Muscle of arm (tissue), 14 donors: ENCODE measurements at places on chromosomes 2 and 18. TPM values are rescaled to one million over a fixed set of nuclear protein-coding genes. Genes with fewer than 3 reads are reported as not detected.

GRCh38 chr2:160050147-160050546, 12.3 kb downstream of the PLA2R1 start:
- no peak for DNase-seq

- DNase-seq = no peak
These were observed 10.0 kb downstream of the DBI start for GRCh38 chr2:119376810-119377209.

The SNED1 gene
- polyA plus RNA-seq = 7.1 TPM

The SERPINB12 gene
- 1.2 TPM for polyA plus RNA-seq

The NCOA1 gene
- 114 TPM for polyA plus RNA-seq

The KIF3C gene
- polyA plus RNA-seq = 5.9 TPM

The HOXD10 gene
- 0.42 TPM for polyA plus RNA-seq

- DNase-seq = no peak
These were observed 629.6 kb downstream of the ARHGAP15 start for GRCh38 chr2:143758629-143759330.

The CARF gene
- polyA plus RNA-seq = 18.2 TPM

- DNase-seq = no peak
These were observed 107.9 kb downstream of the DPP10 start for GRCh38 chr2:114550364-114550763.

GRCh38 chr2:209629597-209629996, 142.0 kb upstream of the UNC80 start:
- no peak for DNase-seq

The ARHGEF4 gene
- not detected for polyA plus RNA-seq

GRCh38 chr18:65704046-65704445, 46.8 kb upstream of the CDH7 start:
- no peak for DNase-seq

GRCh38 chr2:98394595-98395153, 48.4 kb downstream of the CNGA3 start:
- DNase-seq = no peak

The ANKRD53 gene
- 0.71 TPM for polyA plus RNA-seq

DNA sequence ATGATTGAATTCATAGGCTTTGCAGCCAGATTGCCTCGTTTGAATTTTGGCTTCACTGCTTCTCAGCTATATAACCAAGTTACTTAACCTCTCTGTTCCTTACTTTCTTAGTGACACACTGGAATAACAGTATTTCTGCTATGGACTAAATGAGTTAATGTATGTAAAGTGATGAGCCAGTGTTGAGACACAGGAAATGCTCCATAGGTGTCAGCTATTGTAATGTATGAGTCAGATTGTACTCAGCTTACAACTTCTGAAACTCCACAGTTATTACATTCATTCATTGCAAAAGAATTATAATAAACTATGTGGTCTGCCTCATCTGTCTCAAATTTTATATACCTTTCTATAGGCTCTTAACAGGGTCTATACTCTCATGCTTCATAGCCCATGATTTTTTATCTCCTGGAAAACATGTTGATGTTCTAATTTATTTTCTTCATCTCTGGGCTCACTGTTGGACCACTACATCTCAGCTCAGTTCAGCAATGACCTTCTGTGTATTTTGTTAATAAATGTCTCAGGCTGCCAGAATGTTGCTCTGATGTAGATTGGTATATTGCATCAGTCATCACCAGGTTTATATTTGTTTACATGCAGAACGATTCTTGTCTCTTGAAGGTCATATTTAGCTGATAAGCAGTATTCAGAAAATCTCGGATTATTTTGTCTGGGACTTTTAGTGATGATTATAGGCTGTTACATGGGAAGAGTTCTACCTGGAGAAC, 76.2 kb downstream of the MAP3K20 start:
- DNase-seq = no peak

DNA sequence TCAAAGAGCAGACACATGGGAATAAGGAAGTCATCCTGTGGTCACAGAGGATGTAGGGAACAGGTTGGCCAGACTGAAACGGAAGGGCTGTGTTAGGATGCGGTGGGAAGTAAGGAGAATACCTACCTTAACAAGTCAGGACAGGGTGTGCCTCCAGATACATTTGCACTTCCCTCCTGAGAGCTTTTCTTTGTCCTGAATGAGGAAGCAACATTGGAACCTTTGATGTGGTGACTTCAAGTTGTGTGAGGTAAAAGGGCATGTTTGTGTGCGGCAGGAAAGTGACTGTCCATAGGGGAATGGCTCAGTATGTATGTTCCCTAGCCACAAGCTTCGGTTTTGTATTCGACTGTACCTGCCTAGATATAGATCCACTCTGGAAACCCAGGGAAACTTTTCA, 24.9 kb upstream of the LRRTM1 start:
- DNase-seq = no peak

DNA sequence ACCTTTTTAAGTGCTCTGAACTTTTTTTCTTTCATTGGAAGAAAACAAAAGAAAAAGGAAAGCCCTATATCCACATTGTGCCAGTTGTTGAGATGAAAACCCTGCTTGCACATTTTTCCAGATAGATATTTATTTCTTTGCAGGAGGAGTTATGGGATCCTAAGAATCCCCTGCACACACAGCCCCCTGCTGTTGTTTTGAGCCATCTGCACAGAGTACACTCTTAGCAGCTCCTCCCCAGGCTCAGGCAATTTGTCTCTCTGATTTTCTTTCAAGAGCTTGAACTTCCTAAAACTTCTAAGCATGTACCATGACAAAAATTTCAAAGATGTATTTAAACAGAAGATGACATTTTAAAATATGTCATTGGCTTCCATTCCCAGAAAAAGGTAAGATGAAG, 436.9 kb downstream of the METTL4 start:
- DNase-seq = no peak

DNA sequence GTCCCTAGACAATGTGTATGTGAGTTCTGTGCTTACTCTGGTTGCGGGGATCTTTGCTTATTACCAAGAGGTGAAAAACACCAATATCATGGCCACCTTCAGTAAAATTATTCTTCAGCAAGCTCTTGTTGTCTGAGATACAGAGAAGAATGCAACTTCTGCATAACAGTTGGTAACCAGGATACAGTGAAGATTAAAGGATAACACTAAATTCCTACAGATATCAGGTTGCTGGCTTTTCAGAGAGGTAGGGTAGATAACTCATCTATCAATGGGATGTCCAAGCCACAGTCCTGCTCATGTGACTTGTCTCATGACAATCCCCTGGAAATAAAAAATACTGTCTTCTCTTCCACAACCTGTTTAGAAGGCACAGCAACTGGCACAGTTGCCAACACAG, 308.5 kb downstream of the TNS1 start:
- no peak for DNase-seq

DNA sequence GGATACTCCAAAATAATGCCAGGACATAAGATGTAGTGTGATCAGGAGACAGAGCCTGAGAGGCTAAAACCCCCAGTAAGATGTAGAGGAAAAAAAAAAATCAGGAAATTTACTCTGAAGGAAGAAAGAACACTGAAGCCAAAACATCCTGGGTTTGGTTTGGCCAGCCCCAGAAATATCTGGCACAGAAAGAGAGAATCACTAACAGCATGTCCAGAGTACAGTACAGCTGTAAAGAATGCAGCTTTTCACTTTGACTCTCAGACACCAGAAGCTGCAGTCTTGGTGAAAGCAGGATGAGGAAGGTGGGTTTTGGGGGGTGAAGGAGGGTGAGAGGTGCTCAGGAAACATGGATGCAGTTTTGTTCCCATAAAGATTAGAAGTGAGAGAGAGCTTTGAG, 1577.7 kb upstream of the ACVR2A start:
- no peak for DNase-seq

DNA sequence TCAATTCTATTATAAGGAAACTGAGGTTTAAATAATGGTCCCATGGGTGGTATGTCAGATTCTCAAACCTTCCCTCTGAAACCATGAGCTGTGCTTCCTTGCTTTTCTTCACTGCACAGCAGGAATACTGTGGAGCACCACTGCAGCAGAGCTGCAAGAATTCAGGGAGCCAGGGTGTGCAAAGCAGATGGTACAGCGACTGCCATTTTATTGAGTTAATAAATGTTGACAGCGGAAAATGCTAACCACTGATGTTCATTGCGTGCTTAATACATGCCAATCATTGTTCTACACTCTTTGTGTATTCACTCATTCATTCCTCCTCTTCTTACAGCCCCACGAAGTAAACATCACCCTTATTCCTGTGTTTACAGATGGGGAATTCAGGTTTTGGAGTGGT, 152.2 kb upstream of the THSD7B start:
- DNase-seq = no peak

- no peak for DNase-seq
These were observed 34.2 kb downstream of the SAP130 start for GRCh38 chr2:127993659-127994058.

- no peak for DNase-seq
These were observed 146.0 kb upstream of the CYP26B1 start for GRCh38 chr2:72293620-72294019.

GRCh38 chr18:63158676-63159291, 160.8 kb downstream of the BCL2 start:
- no peak for DNase-seq

The SNORC gene
- 2.3 TPM for polyA plus RNA-seq

DNA sequence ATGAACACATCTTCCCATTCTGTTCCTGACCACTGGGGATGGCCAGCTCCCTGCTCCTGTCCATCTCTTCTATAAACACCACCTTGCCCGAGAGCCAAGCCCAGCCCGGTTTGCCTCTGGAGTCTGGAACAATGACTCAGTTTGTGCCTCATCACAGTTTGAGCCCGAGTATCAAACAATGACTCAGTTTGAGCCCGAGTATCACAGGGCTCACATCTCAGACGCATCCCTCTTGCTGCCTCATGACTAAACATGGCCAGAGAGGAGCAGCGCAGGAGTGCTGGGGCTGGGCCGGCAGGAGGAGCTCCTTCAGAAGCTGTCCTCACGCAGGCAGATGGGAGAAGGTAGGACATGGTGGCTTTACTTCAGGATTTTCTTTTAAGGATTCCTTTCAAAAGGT, 68.7 kb downstream of the PXDN start:
- DNase-seq = no peak

The TUBA3E gene
- not detected for polyA plus RNA-seq

DNA sequence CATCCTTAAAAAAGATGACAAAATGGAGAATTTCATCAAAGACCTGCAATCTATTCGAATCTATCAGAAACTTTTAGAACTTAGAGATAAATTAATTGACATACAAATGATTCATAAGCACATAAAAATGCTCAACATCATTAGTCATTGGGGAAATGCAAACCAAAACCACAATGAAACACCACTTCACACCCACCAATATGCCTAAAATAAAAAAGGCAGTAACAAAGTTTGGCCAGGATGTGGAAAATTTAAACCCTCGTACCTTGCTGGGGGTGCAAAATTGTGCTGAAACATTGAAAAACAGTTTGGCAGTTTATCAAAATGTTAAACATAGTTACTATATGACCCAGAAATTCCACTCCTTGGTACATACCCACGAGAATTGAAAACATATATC, 11.5 kb upstream of the EIF2AK3 start:
- DNase-seq = no peak

The IL36A gene
- polyA plus RNA-seq = not detected
